Activated CD4-positive, alpha-beta memory T cell treated with anti-CD3 and anti-CD28 coated beads, Interleukin-2, amount 10 ng/mL, durations not matched to agents 7 days and 5 days (primary cell): ENCODE measurements at places on chromosomes 13 and 19. TPM values are rescaled to one million over a fixed set of nuclear protein-coding genes. Genes with fewer than 3 reads are reported as not detected.

Gene SLC6A16
- total RNA-seq: 3.0 TPM

Gene OR7D2
- 0.08 TPM for total RNA-seq

Gene ICAM4
- total RNA-seq: 2.0 TPM

Gene CEBPA
- 0.20 TPM for total RNA-seq

Gene NANOS3
- 0.95 TPM for total RNA-seq

Gene ADGRE3
- total RNA-seq: not detected

Gene TNFSF9
- 5.7 TPM for total RNA-seq

Gene PGLYRP1
- total RNA-seq: not detected
